D721Med (cell line): ENCODE measurements at places on chromosomes 3 and 15.

- no peak for DNase-seq
Measured at GRCh38 chr3:24012589-24013269, 67.6 kb downstream of the NR1D2 start.

- DNase-seq, result no peak
Measured at GRCh38 chr3:178072391-178073305, 463.6 kb upstream of the KCNMB2 start.

DNA sequence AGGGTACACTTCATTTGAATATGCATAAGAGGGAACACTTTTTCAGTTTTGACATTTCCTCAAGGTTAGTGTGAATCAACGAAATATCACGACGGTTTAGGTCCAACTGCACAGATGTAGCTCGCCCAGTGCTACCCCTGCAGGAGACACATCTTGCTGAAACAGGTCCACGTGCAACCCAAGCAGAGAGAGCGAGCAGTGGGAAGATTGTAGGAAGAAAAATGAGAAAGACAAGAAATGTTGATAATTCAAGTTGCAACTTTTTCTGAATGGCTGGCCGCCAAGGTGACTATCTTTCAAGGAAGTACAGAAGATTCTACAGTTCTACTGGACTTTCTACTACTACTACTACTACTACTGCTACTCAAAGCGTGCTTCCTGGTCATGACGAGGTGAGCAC lies 231.7 kb downstream of the PDZRN3 start:
- no peak for DNase-seq

GRCh38 chr3:195823280-195823679 lies 11.6 kb upstream of the MUC4 start:
- no peak for DNase-seq

DNA sequence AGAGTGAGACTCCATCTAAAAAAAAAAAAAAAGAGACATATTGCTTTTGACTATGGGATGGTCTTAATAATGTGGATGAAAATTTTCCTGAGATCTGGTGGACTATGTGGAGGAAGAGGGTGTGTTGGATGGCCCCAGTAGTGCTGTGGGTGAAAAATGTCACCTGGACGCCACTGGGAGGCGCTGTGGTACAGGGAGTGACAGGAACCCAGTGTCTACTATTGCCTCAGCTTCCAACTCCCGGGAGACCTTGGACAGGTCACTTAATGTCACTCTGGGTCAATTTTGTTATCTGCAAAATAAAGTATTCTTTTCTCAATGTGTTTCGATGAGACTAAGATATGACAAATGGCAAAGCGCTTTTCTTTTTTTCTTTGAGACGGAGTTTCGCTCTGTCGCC lies 27.7 kb upstream of the DCP1A start:
- DNase-seq, result no peak

DNA sequence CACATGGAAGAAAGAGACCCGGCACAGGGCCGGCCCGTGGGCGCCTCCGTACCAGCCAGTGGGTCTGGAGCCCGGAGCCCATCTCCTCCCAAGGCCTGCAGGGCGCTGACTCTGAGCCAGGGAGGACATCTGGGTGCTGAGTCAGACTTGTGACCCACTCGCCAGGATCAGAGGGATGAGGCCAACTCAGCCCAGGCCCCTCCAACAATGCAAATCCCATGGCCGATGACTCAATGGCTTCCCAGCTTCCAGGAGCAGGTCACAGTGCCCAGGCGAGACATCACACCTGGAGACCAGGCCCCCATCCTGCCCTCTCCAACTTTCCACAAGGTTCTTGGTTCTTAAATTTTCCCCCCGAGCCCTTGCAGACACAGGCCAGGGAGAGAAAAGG lies 95.1 kb downstream of the LRIG1 start:
- no peak for DNase-seq

- DNase-seq, result no peak
Measured at GRCh38 chr15:83283138-83283812, 1.2 kb downstream of the BNC1 start.

GRCh38 chr3:171285287-171285686 lies 174.9 kb downstream of the TNIK start:
- no peak for DNase-seq

DNA sequence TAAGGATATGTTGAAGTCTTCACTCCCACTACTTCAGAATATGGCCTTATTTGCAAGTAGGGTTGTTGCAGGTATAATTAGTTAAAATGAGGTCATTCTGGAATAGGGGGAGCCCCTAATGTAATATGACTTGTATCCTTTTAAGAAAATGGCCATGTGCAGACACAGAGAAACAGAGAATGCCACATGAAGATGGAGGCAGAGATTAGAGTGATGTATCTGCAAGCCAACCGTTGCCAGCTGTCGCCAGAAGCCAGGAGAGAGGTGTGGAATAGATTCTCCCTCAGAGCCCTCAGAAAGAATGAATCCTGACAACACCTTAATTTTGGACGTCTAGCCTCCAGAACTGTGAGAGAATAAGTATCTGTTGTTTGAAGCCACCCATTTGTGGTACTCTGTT lies 11.3 kb upstream of the TRANK1 start:
- DNase-seq, result no peak

- DNase-seq, result no peak
Measured at GRCh38 chr3:72158639-72159326, 373.8 kb upstream of the PROK2 start.

- DNase-seq, result no peak
Measured at GRCh38 chr15:87877114-87877810, 379.3 kb downstream of the NTRK3 start.

DNA sequence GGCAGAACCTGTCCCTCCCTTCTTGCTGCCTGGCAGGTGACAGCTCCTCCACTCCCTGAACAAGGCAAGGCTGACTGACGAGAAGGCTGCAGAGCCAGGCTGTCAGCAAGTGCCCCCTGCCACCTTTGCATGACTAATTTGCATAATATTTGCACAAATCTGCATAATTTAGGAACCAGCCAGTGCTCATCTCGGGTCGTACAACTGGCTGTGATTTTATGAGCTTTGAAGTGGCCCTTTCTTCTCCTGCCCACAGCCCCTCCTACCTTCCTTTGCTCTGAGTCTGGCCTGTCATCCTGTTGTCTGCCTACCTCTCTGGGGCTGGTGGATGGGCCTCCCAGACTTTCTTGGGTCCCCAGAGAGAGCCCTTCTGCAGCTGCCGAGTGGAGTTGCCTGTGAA lies 58.9 kb downstream of the LINGO1 start:
- no peak for DNase-seq

- no peak for DNase-seq
Measured at GRCh38 chr3:152235709-152236298, 32.9 kb upstream of the MBNL1 start.

- no peak for DNase-seq
Measured at GRCh38 chr3:133939463-133939835, 43.8 kb upstream of the RAB6B start.

DNA sequence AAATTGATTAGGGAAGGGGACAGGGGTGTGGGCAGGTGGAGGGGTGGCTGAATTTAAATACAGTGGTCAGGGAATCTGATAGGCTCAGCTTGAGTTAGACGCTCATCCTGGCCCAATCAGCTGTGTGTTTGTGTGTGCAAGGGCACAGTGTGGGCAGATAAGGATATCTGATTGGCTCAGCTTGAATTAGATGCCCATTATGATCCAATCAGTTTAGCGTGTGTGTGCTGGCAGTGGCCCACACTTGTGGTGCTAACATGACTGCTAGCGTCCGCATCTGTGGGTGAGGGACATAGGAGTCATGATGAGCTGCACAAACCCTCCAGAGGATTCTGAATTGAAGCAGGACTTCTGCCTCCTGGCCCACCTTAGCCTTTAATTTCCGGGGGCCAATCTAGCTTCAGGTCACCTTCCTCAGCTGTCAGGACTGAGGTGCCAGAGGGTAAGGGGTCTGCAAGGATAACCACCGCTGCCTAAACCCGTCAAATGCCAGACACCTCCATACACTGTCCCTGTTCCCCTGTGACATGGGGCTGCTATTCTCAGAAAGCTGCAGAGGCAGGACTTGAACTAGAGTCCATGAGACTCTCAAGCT lies 97.3 kb downstream of the CORO2B start:
- DNase-seq, result no peak

- peak; percentile 14 for DNase-seq
Measured at GRCh38 chr15:25177955-25178801, 223.4 kb downstream of the SNRPN start.

DNA sequence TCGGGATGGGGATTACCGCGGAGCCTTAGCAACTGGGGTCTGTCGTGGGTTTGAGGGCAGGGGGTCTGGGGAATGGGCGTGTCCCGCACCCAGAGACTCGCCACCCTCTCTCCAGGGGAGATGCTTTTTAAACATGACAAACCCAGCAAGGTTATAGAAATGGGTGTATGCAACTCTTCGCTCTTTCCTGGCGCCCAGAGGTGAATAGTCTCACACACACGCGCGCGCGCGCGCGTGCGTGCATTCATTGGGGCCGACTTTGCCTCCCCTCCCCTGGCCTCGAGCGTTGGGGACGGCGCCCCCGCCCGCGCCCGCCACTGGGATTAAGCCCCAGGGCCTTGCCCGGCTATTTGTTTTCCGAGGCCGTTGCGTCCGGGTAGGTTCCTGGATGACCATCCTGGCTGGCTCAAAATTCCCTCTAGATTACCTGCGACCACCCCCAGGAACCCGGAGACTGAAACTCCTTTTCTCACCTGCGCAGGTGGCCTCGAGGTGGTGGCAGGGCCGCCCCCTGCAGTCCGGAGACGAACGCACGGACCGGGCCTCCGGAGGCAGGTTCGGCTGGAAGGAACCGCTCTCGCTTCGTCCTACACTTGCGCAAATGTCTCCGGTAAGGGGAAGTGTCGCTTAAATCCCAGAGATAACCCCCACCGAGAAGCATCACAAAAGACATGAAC lies 777 bp downstream of the GPR160 start:
- DNase-seq, result no peak

- no peak for DNase-seq
Measured at GRCh38 chr3:30676424-30677346, 70.3 kb downstream of the TGFBR2 start.

GRCh38 chr3:71088019-71088708 lies 495.4 kb downstream of the FOXP1 start:
- DNase-seq, result no peak

DNA sequence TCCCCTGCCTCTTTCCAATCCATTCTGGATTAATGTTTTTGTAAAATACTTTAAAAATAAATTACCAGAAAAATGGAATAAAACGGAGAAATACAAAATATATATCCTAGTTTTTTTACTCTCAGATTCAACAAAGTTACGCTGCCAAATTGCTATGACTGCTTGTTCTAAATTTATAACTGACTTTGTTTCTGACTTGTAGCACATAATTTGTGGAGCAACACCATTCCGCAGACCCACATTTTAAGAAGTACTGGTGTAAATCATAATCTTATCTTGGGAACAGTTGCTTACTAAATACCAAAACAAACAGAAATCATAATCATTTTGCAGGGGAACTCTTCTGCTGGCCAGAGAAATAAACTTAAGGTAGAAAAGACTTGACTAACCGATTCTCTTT lies 339.4 kb upstream of the CBLB start:
- no peak for DNase-seq

GRCh38 chr3:137845194-137845593 lies 81.1 kb downstream of the SOX14 start:
- no peak for DNase-seq

GRCh38 chr3:33050071-33050653 lies 46.8 kb downstream of the GLB1 start:
- no peak for DNase-seq

DNA sequence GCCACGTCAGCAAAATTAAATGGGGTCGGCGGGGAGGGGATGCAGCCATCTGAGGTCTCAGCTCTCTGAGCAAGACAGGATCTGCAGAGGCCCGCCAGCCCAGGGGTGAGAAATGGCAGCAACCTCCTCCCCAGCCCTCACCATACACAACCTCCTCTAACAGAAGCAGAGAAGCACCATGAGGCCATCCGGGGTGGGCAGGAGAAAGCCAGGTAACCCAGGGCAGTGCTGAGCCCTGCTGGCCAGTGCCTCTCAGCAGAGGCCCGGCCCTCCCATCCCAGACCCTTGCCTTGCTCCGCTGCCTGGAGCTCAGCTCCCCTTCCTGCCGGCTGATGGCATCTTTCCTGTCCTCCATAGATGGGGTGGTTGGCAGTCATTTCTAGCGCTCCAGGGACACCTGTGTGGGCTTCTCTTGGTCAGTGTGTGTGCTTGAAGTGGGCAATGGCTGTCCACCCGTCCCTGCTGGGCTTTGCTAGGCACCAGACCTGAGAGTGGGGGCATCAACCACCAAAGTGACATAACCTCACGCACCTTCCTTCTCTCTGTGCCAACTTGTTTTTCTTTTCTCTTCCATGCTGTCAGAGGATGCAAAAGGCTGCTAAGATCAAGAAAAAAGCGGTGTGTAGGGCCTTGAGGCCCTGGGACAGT lies 175.8 kb downstream of the NSMCE3 start:
- DNase-seq, result no peak

DNA sequence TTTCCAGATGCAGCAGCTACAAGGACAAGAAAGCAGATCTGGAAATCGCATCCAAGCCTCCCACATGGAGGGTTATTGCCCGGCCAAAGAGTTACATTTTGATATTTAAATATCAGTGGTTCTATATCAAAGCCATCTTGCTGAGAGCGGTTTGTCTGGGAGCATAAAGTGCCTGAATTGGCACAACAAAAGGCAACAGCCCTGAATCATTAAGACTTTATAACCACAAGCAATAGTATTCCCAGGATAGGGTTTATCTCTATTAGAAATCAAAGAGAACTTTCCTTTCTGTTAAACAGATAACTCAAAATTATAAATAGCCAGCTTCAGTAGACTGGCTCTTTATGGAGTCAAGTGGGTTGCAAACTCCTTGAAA lies 564.7 kb downstream of the ROBO1 start:
- no peak for DNase-seq

GRCh38 chr3:71162221-71162620 lies 421.3 kb downstream of the FOXP1 start:
- DNase-seq, result no peak

DNA sequence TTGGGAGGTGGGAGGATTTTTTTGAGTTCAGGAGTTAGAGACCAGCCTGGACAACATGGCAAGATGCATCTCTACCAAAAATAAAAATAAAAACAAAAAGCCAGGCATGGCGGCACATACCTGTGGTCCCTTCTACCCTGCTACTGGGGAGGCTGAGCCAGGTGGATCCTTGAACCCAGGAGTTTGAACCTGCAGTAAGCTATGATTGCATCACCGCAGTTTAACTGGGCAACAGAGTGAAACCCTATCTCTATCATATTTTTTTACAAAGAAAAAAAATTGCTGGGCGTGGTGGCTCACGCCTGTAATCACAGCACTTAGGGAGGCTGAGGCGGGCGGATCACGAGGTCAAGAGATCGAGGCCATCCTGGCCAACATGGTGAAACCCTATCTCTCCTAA lies 35.8 kb upstream of the RPN1 start:
- no peak for DNase-seq

GRCh38 chr3:22351806-22352205 lies 600.8 kb upstream of the ZNF385D start:
- DNase-seq, result no peak

DNA sequence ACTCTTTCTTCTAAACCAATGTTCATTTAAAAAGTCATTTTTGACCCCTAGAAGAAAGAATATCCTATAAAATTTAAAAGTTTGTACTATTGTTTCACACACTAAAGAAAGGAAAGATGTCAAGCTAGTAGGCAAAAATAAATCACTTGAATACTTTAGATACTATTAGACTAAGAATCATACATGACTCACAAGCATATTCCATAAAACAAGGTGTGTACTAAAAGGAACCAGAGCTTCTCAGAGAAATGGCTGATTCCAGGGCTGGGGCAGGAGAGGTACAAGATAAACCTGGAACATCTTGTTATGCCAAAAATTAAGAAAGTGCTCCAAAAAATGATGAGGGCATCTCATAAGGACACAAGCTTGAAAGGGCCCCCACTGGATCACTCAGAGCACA lies 8.7 kb downstream of the DLG1 start:
- no peak for DNase-seq

GRCh38 chr3:184715943-184716621 lies 4.2 kb upstream of the MAGEF1 start:
- no peak for DNase-seq
